ENCODE measurements at places on chromosomes 11 and 22.

GRCh38 chr11:103716363-103716762 lies 320.1 kb upstream of the DDI1 start:
- DNase-seq, result no peak

- no peak for DNase-seq
Observed at GRCh38 chr11:121095561-121095960, 5.5 kb upstream of the TECTA start.

DNA sequence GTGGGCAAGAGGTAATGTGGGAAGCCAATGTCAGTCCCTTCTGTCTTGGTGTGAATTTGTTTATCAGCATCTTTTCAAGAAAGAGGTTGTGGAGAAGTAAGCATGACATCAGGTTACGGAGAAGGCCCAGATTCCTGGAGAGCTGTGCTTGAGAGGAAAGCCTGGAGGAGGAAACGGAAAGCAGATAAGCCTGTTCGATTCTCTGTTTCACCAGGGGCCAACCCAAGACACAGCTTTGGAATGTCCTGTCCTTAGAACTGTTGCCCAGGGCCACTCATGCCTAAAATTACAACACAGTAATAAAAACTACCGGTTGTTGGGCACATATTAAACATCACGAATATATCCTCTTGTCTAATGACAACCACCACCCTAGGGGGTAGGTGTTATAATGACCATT lies 148.5 kb downstream of the NAV2 start:
- DNase-seq, result no peak

- DNase-seq, result no peak
Observed at GRCh38 chr11:110763249-110764011, 51.2 kb upstream of the ARHGAP20 start.

DNA sequence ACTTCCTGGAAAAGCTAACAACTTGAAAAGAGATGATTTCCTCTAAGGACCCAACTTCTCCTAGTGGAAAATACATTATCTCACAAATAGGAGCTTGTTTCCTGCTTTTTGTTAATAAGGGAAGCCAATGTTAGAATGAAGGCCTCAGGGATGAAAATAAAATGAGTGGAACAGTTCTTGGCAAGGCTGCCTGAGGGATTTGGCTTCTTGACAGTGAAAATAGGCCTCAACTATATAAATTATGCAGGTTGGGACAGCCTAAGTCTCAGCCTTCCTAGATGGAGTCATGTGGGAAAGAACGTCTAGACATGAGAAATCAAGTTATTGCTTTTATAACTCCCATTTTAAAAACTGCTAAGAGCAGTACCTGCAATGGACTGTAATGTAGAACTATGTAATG lies 92.8 kb upstream of the FIBIN start:
- no peak for DNase-seq

DNA sequence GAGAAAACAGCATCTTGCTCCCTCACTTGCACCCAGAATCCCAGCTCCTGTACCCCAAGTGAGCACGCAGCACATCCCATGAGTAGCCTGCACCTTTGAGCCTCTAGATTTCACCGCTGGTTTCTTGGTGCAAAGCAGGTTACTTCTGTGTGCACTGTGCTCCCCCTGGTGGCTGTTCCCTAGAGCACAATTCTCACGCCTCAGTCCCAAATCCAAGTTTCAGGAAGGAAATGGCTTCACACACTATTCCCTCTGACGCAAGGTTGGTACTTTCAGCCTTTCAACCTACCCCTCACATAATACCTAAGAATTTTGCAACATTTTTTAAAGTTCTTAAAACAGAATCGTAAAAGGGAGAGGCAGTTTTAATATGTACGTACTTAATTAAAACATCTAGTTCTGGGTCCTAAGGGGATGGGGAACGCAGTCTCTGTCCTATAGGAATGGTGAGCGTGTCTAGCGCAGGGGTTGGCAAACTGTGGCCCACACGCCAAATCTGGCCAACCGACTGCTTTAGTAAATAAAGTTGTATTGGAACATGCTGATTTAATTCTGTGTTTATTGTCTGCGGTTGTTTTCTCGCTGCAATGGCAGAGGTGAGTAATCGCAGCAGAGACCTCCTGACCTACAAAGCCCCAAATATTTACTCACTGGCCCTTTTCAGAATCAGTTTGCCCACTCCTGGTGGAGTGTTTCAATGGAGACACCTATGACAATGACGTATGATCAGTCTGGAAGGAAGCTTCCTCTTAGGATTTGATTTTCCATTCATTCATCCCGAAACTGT lies 27.5 kb downstream of the DHCR7 start:
- peak; percentile 13 for DNase-seq

DNA sequence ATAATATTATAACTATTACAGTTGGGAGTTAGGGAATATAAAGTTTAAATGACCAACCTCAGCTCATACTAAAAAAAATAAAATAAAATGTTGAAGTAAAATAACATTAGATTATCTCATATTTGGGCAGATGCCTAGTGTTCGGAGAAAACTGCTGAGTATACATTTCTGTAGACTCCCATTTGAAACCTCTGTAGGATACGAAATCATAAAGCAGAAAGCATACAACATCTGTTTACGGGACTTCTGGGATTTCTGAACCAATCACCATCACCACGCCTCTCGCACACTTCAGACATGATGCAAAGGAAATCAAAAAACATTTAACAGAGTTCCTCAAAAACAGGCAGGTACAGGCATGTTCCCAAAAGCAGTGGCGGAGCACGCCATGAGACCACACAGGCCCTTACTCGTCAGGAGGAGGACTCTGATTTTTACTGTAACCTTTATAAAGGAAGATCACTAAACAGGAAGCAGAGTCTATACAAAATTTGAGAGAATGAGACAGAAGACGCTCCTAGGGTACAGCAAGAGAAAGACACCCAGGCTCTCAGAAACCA lies 8.6 kb downstream of the ZNF195 start:
- no peak for DNase-seq

DNA sequence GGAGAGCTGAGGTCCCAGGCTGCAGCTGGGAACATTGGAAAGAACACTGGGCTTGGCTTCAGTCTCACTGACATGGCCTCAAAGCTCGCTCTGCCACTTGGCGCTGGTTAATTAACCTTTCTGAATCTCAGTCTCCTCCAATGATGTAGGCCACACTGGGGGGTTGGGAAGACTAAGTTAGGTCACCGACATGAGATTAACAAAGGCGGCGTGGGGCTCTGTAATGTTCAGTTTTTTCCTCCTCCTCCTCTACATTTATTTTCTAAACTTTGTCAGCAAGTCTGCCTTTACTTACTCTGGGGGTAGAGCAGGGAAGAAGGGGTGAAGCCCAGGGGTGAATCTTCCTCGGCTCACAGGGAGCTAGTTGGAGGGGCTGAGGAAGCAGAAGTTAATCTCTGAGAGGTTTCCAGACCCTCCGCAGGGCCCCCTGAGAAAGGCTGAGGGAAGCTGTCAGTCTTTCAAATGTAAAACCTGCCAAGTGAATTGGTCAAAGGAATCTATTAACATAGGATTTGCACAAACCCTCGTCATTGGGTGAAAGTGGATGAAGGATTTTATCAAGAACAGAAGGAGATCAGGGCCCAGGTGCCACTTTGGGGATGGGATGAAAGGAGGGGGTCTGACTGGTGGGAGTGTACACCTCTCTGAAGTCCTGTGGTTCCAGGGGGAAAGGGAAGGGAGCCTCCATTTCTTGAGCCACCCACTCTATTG lies 32.1 kb upstream of the TENM4 start:
- DNase-seq, result no peak

- no peak for DNase-seq
Observed at GRCh38 chr11:117945047-117945810, 16.0 kb upstream of the TMPRSS13 start.

DNA sequence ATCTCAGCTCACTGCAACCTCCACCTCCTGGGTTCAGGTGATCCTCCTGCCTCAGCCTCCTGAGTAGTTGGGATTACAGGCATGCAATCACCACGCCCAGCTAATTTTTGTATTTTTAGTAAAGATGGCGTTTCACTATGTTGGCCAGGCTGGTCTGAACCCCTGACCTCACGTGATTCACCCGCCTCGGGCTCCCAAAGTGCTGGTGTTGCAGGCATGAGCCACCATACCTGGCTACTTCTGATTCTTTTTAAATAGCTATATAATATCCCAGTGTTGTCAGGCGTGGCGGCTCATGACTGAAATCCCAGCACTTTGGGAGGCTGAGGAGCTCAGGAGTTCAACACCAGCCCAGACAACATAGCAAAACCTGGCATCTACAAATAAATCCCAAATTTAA lies 20.7 kb downstream of the TMEM41B start:
- no peak for DNase-seq

- DNase-seq, result no peak
Observed at GRCh38 chr11:47241841-47242301, 6.7 kb downstream of the ACP2 start.

- DNase-seq, result no peak
Observed at GRCh38 chr11:106943089-106943488, 75.2 kb downstream of the GUCY1A2 start.

DNA sequence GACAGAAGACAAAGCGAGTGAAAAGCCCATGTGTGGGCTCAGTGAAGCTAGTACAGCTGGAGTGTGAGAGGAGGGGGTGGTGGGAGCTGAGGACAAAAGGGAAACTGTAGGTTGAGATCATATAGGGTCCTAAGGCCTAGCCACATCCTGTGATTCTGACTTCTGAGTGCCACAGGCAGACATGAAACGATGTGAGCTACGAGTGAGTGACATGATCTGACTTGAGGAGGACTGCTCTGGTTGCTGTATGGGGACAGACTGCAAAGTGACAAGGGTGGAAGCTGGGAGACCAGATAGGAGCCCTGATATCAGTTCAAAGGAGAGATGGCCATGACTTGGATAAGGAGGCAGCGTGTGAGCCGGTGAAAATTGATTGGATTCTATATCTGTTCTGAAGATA lies 85.4 kb downstream of the MICAL2 start:
- DNase-seq, result no peak

GRCh38 chr11:77517226-77517625 lies 43.3 kb upstream of the PAK1 start:
- no peak for DNase-seq

DNA sequence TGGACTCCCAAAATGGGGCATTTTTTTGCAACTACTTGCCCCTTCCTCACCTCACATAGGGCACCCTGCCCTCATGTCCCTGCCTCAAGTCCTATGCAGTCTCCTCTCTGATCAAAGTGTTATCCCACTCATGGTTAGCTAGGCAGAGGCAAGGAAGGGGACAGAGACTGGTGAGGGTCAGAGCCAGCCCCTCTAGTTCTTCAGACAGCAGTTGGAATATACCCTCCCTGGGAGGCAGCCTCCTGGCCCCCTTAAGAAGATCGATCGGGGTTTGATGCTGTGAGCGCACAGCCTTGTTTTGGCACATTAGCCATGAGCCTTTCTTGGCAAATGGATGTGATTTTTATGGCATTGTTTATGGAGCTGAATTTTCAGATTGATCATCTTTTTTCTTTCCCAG lies 436.9 kb downstream of the BUD13 start:
- DNase-seq, result no peak

- no peak for DNase-seq
Observed at GRCh38 chr22:17954200-17954859, 70.0 kb downstream of the MICAL3 start.

DNA sequence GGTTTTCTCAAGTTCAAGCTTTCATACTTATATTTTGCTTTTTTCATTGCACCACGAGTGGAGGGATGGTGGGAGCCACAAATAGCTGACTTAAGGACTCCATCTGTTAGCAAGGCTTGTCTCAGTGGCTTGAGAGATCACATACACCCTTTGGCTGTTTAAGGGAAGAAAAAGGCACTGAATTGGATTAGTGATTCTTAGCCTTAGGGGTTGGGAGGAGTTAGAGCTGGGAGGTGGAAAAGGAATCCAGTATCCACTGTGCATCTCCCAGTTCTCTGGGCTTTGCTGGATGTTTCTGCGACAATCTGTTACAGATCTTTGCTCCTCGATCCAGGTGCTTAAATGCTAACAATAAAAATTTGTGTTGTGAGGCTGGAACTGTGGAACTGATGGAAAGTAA lies 593.6 kb downstream of the CNTN5 start:
- DNase-seq, result no peak

DNA sequence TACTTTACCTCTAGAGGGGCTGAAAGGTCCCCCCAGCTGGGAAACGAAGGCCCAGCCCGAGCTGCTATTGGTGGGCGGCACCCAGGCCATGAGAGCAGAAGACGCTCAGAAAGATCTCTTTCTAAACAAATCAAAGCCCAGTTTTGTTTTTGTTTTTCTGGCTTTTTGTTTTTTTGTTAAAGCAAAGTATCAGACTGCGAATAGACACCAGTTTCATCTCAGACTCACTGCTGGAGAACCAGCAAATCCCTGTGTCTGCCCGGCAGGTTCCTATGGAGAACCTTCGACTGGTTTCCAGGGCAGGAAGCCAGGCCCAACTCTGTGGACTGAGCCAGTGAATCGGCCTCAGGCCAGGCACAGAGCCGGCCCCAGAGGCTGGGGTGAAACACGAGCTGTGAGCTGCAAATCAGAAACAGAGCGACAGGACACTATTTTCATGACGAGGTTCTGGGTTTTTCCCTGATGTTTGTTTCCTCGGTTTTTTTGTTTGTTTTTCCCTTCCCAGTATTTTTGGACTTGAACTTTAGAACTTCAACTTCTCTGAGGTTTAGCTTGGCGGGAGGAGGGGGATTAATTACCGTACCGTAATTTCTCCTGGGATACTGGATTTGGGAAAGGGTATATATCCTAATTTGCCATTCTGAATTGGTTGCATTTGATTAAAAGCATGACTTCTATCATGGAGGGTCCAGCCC lies 16.0 kb upstream of the B4GALNT4 start:
- no peak for DNase-seq

GRCh38 chr11:42974510-42975179 lies 337.2 kb upstream of the API5 start:
- no peak for DNase-seq

GRCh38 chr11:134244593-134244992 lies 8.6 kb downstream of the THYN1 start:
- DNase-seq, result no peak
